ENCODE measurements at places on chromosomes 7 and 10.

GRCh38 chr7:2202361-2202761 lies 30.4 kb downstream of the MAD1L1 start:
- no peak for DNase-seq

GRCh38 chr7:48173756-48174382 lies 2.6 kb downstream of the ABCA13 start:
- DNase-seq = no peak

DNA sequence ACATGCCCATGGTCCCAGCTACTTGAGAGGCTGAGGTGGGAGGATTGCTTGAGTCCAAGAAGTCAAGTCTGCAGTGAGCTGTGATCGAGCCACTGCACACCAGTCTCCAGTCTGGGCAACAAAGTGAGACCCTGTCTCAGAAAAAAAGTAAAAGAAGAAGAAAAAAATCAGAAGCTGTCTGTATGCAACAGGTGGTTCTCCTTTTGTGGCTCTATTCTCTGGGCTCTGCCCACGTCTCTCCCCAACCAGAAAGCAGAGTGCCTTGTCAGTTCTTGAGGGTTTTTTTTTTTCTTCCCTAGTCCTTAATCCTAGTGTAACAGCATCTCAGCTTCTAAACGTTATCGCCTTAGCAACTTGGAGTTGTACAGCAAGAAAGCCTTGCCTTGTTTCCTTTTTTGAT lies 89.5 kb downstream of the PRKCQ start:
- no peak for DNase-seq

DNA sequence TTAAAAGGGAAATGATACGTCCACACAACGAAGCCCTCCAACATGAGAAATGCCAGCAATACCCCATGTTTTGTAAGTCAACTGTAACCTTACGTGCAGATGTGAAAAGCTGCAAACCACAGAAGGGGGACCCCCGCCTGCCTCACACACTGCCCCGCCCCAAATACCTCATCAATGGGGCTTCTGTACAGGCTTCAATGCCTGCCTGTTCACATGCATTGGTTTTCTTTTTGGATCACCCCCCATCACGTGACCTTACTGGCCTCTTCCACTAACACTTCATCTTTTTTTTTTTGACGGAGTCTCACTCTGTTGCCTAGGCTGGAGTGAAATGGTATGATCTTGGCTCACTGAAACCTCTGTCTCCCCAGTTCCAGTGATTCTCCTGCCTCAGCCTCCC lies 224.0 kb downstream of the TNS3 start:
- DNase-seq = no peak

GRCh38 chr7:152158801-152159587 lies 133.5 kb downstream of the GALNT11 start:
- DNase-seq = peak; percentile 24

DNA sequence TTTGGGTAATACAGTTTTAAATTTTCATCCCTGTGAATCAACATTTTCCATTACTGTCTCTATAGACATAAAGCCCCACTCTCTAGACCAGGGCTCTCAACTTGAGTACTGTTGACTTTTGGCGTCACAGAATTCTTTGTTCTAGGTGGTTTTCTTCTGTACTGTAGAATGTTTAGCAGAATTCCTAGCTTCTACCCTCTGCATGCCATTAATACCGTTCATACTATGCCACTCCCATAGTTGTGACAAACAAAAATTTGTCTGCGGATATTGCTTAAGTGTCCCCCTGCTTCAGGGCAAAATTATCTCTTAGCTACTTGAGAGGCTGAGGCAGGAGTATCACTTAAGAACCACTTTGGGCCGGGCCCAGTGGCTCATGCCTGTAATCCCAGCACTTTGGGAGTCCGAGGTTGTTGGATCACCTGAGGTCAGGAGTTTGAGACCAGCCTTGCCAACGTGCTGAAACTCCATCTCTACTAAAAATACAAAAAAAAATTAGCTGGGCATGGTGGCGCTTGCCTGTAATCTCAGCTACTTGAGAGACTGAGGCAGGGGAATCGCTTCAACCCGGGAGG lies 57.3 kb upstream of the NRG3 start:
- no peak for DNase-seq

DNA sequence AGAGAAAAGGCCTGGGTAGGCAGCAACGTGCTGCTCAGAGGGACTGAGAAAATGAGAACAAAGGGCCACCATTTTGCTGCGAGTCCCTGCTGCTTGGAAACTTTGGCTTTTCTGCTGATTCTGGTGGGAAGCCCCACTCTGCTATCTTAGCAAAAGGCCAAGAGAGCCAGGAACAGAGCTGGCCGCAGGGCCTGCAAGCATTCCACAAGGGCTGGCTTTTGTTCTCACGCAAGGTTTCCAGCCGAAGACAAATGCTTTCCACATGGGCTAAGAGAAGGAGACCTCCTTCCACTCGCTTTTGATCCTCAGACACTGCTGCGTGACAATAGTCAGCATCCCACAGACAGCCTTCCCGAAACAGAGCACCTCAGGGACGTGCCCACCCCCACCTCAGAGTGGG lies 163.1 kb downstream of the ARHGAP12 start:
- DNase-seq = no peak

Measured in activated naive CD4-positive, alpha-beta T cell treated with anti-CD3 and anti-CD28 coated beads for 36 hours (primary cell).